ENCODE measurements at places on chromosomes 2 and 18. TPM values are rescaled to one million over a fixed set of nuclear protein-coding genes. Genes with fewer than 3 reads are reported as not detected.

The BCL11A gene
- not detected for total RNA-seq

- no peak for DNase-seq
Observed at GRCh38 chr2:41973871-41974270, 74.0 kb upstream of the PKDCC start.

DNA sequence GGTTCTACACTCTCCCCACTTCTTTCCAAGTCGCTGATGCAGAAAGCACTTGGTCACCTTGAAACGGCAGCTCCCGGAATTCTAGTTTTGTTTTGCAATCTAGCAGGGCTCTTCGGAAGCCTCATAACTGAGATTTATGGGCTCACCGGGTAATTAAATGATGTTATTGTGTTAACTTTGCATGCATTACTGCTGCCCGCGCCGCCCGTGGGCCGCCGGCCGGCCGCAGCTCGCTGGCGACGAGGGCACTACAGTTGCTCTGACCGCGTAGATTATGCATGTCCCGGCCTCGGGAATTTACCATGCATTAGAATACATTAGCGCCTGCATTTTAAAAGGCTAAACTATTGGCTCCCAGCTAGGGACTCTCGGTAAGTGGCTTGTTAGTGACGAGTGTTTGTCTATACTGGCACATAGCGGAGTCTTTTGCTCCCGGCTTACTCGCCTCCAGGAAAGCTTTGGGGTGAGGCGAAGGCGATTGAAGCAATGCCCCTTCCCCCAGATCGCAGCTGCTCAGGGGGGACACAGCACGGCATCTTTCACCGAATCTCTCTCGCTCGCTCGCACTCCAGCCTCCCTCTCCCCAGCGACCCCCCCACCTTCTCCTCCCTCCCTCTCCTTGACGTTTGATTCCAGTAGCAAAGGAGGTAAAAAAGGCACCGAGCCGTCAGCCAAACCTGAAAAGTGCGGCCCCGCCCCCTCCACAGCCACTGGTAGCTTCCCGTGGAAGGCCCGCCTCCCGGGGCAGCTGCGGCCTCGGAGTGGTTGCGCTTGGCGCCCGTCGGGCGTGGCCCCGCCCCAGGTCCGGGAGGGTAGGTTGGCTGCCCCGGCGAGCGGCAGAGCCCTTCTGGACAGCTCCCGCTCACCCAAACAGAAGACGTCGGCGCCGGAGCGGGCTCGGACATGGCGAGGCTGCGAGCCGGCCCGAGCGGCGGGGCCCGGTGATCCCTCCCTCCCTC lies at the start of gene ONECUT2:
TSS of gene ONECUT2 (plus strand) at position 839 of the 959 bp plus-strand sequence. CDS start 343 bp downstream, outside the sequence.
- DNase-seq = peak; percentile 50

DNA sequence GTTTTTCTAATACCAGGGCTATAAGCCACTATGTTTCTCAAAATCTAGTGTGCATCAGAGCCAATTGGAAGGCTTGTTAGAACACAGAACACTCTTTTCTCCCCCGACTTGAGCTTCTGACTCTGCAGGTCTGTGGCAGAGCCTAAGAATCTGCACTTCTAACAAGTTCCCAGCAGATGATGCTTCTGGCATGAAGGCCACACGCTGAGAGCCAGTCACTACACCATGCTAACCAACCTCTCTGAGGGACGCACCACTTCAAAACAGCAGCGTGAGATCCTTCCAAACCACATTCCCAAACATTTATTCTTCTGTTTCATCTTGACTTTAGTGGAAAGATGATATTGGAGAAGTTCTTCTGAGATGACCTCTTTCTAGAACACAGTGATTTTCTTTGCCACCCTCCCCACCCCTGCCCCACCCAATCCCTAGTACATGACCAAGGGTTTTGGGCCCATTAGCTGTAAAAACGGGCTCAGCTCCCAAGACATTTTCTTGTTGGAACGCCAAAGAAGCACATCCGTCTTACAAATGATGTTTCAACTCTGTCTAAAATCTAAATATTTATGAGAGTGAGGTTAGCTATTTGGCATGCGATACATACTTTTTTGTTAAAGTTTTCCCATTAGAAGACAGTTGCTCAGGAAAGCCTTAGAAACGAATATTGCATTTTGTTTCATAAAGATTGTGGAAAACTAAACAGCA lies 391.9 kb downstream of the TMEM182 start:
- no peak for DNase-seq

- DNase-seq = no peak
Observed at GRCh38 chr2:3122525-3122924, 255.1 kb downstream of the EIPR1 start.

DNA sequence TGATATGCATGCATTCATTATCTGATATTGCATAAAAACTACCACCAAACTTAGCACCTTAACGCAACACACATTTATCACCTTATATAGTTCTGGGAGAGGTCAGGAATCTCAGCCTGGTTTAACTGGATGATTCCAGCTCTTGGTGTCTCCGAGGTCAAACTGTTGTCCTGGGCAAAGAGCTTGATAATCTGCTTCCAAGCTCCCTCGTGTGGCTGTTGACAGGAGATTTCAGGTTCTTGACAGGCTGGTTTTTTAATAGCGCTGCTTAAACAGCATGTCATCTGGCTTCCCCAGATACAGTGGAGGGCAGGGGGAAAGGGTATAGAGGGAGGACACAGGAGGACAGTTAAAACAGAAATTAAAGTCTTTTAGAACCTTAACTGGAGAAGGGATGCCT lies 785.0 kb downstream of the CNTNAP5 start:
- DNase-seq = no peak

DNA sequence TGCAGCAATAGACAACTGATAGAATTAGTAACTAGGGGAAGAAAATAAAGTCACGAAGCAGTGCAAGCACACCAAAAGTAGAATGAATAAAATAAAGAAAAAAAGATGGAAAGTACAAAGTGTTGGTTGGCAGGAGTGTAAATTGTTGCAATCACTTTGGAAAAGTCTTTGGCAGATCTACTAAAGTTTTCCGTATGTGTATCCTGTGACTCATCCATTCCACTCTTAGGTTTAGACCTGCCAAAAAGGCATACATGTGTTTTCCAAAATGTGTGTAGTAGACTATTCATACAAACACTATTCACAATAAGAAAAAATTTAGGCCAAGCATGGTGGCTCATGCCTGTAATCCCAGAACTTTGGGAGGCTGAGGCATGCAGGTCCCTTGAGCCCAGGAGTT lies 282.1 kb upstream of the FSIP2 start:
- no peak for DNase-seq
